ENCODE measurements at places on chromosomes 12 and 14. TPM values are rescaled to one million over a fixed set of nuclear protein-coding genes. Genes with fewer than 3 reads are reported as not detected.

Gene SLC2A14
- total RNA-seq: not detected

Gene TC2N
- total RNA-seq: 0.05 TPM

Gene CLEC1B
- total RNA-seq: not detected

Gene SH2B3
- 20.5 TPM for total RNA-seq

Measured in SJSA1 (cell line).